Activated CD4-positive, alpha-beta T cell treated with anti-CD3 and anti-CD28 coated beads, Interleukin-2, Interleukin-6, amounts not matched to agents 100 ng/mL and 50 ng/mL, durations not matched to agents 16 hours and 8 hours (primary cell): ENCODE measurements at places on chromosomes 1 and 21.

DNA sequence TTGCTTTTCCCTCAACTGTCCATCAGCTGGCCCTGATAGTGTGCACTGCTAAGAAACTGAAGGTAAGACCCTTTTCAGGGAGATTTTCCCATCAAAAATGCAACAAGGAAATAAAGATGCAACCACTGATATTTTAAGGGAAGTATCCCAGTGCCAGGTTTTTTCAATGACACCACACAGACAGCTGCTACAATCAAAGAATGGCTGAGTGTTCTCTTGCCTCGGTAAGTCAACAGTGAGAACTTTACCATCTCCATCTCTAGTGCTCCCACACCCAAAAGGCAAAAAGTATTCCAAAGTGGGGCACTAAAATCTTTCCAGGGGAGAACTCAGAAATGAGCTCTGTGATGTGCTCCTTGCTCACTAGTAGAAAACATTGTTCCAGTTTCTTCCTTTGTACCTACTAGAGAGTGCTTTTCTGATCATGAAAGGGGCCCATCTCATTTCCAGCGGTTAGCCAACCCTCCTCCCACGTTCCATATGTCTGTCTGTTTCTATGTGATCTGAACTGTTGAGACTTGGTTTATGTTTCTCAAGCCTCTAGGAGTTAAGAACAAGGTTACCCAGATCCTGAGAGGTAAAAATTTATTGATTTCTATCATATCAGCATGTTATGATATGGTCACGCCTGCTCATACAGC is 67.6 kb upstream of the NEK2 start:
- no peak for DNase-seq

GRCh38 chr21:46322351-46323226 is 1.1 kb downstream of the C21orf58 start:
- DNase-seq, result peak; percentile 32

- DNase-seq, result no peak
These were observed 165.7 kb upstream of the SGIP1 start for GRCh38 chr1:66368261-66368660.

DNA sequence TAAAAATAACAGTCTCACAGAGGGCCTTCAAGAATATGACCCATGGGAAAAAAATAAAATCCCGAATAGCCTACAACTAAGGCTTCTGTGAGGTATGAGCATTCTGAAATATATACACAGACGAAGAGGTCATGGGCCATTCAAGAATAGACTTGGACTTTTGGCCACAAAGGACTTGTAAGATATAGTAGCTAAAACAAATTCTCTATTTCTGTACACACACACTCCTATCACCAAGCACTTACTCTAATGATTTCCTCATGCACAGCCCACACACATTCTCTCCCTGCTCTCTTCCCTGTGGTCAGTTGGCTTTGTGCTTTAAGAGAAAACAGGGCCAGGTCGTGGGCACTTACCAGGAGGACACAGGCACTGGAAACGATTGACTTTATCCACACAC is 69.7 kb upstream of the ADAM30 start:
- DNase-seq, result no peak
